ENCODE measurements at places on chromosomes 3 and 15. TPM values are rescaled to one million over a fixed set of nuclear protein-coding genes. Genes with fewer than 3 reads are reported as not detected.

Gene LAMB2
- polyA plus RNA-seq: 570 TPM

Gene ANKUB1
- not detected for polyA plus RNA-seq

DNA sequence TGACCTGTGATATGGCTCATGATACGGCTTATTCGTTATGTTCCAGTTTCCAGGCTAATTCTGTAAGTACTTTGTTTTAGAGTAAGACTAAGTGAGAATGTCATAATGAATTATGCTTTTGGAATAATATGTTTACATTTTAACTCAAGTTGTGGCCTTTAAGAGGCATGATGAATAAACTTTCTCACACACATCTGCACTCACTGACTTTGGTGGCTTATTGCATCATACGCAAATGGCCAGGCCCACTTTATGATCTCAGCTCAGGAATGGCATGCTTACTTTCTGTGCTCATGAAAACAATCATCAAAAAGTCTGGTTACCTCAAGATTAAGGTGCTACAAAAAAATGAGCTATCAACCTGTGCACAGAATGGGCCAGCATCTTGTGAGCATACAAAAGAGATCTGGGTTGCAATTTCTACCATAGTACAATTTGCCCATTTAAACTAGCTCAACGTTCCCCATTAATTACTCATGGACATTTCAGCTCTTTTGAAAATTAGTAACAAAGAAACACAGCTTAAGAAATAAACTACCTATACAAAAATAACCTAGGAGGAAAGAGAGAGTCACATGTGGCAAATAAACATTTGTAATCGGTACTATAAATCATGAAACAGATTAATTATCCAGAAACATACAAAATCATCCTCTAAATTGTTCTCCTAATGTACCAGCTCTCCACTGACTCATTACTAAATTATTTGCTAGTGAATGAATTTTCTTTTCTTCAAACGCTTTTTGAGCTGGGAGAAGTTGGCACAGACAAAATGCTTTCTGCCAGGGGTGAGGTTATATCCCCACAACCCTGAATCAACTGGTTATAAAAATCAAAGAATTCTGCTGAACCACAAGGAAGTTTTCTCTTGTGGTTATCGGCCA, 439.0 kb upstream of the ADAMTS9 start:
- no peaks in the 10 kb centered on the region for H3K27me3 ChIP-seq
- no peaks in the 10 kb centered on the region for H3K36me3 ChIP-seq
- H3K4me1 ChIP-seq: no peaks in the 10 kb centered on the region
- no peak overlapping the region for H3K4me3 ChIP-seq

GRCh38 chr15:98308117-98308516, 340.2 kb upstream of the IGF1R start:
- no peaks in the 10 kb centered on the region for H3K36me3 ChIP-seq
- no peak overlapping the region for H3K27ac ChIP-seq
- no peaks in the 10 kb centered on the region for H3K4me1 ChIP-seq
- H3K4me3 ChIP-seq: no peak overlapping the region

GRCh38 chr3:150599611-150600297, 3.4 kb upstream of the SELENOT start:
- H3K27me3 ChIP-seq: no peaks in the 10 kb centered on the region
- DNase-seq: peak; percentile 89
- H3K27ac ChIP-seq: no peak overlapping the region
- no peaks in the 10 kb centered on the region for H3K36me3 ChIP-seq
- H3K4me3 ChIP-seq: no peak overlapping the region

Gene TADA3
- polyA plus RNA-seq: 69.7 TPM

Gene CYP8B1
- polyA plus RNA-seq: not detected
